Effector memory CD8-positive, alpha-beta T cell (primary cell): ENCODE measurements at places on chromosomes 7 and 10.

- DNase-seq: no peak
Measured at GRCh38 chr7:141992156-141992555, 3.5 kb upstream of the MGAM start.

- no peak for DNase-seq
Measured at GRCh38 chr7:72335561-72336381, 76.4 kb downstream of the CALN1 start.

DNA sequence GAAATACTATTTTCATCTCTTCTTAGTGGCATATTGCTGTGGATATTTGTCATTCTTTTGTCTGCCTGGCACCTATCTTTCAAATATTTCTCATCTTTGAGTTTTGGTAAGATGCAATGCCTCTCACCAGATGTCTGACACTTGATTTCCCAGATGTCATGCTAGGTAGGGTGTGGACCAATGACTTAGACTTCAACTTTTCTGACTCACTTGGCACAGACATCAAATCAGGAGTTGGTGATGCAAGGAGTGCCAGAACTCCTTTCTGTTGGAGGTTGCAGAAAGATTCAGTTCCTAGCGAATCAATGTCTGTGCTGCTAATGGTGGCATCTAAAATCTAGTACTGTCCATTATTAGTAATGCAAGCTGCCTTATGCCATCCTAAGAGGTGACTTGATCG lies 216.9 kb upstream of the FERD3L start:
- DNase-seq: no peak

- no peak for DNase-seq
Measured at GRCh38 chr7:49692516-49692915, 80.9 kb upstream of the VWC2 start.

DNA sequence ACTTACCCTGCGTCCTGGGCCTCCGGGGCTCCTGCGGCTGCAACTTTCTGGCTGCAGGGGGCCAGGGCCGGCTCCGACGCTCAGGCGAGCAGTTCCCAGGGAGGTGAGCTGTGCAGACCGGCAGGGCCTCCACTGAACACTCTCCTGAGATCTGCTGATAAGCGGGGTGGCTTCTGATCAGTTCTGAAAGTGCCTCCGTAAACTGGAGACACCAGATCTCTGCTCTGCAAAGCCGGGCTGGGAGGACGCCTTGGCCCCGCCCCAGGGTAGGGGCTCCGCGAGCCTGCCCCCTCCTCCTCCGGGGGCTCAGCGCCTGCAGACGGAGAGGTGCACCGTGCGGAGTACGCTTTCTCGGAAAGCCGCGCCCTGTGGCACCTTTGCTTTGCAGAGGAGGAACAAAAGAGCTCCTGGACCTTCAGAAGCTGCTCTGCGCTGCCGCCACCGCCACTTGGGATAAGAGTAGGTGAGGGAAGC lies 141.3 kb upstream of the VKORC1L1 start:
- DNase-seq: no peak

DNA sequence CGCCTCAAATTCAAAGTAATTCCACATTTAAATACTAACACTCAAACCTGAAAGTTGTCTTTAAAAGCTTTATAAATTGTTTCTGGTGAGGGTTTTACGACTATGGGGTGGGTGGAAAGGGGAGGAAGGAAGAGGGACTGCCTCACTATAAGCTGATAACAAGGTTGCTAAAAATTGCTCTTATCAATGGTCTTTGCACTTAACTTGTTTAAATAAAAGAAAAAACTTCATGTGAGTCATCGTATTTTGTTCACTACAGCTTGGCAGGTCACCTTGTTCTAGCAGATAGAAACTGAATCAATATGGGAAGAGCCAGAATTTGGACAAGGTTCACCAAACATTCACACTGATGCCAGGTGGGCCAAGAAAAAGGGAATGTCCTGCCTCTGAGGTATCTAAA lies 129.2 kb downstream of the TES start:
- no peak for DNase-seq

GRCh38 chr7:138278601-138279000 lies 181.5 kb upstream of the TRIM24 start:
- no peak for DNase-seq

GRCh38 chr10:30917789-30918188 lies 113.9 kb downstream of the ZNF438 start:
- no peak for DNase-seq

DNA sequence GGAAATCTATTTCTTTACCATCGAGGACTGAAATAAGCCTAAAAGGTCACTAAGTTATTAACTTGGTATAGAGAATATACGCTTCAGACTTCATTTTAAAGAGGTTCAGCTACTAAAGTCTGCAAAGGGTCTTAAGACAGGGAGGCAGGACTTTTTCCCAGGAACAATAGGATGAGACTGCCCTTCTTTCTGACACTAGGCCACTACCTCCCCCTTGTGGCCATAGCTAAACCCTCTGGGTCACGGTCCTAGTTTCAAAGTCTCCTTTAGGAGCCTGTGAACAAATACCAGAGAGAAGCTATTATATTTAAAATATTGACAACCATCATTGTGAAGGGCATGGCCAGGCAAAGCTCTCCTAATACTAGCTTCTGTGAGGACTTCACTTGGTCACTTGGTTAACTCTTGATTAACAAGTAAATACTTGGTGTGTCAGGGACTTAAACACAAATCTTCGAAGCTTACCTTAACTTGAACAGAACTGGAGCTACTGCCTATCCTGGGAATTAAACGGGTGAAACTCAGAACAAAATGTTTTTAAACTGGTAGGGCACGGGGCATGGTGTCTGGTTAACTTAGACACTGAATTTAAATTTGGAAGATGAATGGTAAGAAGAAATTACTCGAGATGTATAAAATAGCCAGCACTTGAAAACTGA lies 75.6 kb downstream of the CCDC6 start:
- DNase-seq: peak; percentile 11

GRCh38 chr7:134355927-134356326 lies 39.2 kb upstream of the SLC35B4 start:
- no peak for DNase-seq

DNA sequence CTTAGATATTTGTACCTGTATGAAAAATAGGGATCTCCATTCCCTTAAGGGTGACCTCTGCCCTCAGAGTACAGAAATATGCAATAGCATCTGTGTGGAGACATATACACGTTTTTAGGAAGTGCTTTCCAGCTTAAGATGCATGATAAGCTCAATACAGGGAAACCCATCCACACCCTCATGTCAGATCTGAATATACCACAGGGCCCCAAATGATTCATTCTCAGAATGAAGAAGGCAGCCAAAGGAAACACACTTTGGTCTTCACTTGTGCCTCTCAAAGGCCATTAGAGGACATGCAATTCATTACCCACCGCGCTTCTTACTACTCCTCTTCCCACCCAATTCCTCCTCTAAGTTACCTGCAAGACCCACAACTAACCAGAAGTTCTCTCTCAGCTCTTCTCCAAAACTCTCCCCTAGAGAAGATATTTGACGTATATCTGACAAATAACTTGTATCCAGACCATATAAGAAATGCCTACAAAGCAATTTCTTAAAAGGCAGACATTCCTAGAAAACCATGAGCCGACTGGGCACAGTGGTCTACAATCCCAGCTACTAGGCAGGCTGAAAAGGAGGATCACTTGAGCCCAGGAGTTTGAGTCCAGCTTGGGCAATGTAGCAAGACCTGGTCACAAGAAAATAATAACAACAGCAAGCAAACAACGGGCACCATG lies 103.0 kb downstream of the OAT start:
- DNase-seq: no peak

DNA sequence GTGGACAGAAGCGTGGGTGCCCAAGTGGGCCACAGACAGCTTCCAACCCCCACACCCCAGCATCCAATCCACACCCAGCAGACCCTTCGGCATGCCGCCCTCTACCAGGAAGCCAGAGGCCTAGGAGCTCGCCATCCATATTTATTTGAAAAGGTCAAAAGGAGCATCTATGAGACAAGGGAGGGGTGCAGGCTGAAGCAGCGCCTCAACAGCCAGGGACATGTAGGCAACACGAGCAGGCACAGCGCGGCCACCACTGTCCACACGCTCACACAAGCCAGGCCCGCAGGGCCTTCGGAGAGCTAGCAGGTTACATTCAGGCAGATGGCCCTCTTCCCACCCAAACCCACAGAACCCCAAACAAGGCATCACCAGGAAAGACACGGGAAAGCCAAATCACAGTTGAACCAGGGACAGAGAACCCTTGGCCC lies 34.6 kb downstream of the PSAP start:
- no peak for DNase-seq

- peak; percentile 48 for DNase-seq
Measured at GRCh38 chr10:33134011-33134751, 176.2 kb upstream of the ITGB1 start.

GRCh38 chr10:71075759-71076472 lies 136.5 kb upstream of the UNC5B start:
- DNase-seq: no peak

DNA sequence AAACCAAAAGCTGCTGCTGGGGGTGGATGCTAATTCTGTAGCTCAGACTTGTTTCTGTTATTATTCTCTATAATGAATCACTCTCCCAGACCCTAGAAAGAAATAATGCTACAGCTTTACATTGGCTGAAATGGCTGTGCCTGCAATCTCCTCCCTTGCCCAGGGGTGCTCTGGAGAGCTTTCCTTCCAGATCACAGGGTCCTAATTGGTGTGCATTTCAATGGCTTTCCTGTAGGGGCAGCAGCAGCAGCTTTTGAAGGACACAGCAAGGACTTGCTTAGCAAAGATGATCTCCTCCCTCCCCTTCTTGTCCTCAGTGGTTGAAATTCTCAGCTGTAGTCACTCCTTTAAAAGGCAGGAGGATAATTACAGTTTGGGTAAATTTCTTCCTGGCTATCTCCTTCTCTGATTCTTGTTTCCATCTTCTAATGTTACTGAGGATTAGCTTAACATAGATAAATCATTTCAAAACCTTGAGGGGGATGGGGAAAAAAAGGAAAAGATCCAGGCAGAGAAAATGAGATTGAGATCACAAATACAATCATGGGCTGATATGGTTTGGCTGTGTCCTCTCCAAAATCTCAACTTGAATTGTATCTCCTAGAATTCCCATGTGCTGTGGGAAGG lies 120.2 kb upstream of the CTTNBP2 start:
- no peak for DNase-seq

DNA sequence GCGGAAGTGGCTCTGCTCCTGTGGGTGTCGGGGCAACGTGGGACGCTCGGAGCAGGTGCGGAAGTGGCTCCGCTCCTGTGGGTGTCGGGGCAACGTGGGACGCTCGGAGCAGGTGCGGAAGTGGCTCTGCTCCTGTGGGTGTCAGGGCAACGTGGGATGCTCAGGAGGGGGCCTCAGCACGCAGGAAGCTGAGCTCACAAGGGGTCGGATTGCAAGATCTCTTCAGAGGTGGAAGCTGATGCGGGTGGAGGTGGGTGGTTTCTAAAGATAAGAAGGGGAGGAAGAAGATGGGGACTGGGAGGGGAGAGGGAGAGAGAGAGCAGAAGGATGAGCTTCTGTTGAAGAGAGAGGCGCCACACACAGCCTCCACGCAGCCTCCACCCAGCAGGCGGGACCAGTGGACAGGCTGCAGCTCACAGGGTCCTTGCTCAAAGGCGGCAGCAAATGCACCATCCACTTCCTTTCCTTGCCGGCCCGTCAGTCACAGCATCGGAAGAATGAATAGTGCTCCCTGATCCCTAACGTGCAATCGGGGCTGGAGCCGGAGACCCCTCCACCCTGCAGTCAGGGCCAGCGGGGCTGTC lies 78.7 kb downstream of the PTPRN2 start:
- DNase-seq: no peak

DNA sequence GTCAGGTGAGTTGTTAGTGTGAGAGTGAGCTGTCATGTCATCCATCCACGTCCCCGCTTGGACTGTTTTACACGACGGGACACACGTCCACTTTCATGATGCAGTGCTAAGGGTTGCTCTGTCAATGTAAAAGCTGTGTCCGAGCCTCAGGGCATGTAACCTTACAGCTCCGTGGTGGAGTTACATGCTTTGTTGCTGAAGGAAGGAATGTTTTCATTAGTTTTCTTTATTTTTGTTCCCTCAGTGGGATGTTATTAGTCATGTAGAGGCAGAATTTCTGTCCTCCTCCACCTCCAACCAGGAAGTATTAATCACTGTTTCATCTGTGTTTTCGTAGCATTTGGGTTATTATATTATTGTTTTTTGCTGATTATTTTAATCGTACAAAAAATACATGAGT lies 88.6 kb downstream of the NRG3 start:
- no peak for DNase-seq

DNA sequence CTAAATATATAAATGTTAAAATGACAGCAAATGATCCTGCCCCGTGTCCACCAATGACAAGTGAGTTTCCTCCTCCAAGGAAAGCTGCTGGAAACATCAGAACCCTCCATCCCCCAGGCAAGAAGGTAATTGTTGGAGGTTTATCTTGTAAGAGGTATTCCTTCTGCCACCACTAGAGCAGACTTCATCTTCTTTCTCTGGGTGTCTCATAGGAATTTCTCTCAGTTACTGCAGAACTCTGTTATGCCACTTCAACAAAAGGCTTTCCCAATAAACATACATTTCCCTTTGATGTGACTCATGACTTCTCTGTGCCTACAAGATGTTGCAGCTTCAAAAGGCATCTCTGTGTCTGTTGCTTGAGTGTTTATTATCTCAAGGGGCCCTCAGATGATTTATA lies 279.1 kb downstream of the BMPER start:
- no peak for DNase-seq

GRCh38 chr7:122468945-122469344 lies 164.4 kb upstream of the FEZF1 start:
- no peak for DNase-seq

DNA sequence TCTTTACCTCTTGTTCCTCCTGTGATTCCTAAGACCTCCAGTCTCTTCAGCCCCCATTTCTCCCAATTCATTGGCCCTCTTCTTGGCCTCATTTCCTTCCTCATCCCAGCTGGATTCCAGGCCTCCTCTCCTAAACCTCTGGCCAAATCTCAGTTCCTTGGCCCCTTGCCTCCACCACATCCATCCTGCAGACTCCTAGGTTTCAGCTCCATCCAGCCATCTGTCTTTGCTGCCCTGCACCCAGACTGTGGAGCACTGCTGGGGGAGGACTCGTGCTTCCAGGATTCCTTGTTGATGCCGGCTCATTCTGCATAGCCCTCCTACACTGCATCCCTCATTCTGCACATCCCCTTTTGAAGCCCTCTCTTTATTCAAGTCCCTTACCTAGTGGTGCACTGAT lies 6.7 kb downstream of the PLAC9 start:
- DNase-seq: no peak

DNA sequence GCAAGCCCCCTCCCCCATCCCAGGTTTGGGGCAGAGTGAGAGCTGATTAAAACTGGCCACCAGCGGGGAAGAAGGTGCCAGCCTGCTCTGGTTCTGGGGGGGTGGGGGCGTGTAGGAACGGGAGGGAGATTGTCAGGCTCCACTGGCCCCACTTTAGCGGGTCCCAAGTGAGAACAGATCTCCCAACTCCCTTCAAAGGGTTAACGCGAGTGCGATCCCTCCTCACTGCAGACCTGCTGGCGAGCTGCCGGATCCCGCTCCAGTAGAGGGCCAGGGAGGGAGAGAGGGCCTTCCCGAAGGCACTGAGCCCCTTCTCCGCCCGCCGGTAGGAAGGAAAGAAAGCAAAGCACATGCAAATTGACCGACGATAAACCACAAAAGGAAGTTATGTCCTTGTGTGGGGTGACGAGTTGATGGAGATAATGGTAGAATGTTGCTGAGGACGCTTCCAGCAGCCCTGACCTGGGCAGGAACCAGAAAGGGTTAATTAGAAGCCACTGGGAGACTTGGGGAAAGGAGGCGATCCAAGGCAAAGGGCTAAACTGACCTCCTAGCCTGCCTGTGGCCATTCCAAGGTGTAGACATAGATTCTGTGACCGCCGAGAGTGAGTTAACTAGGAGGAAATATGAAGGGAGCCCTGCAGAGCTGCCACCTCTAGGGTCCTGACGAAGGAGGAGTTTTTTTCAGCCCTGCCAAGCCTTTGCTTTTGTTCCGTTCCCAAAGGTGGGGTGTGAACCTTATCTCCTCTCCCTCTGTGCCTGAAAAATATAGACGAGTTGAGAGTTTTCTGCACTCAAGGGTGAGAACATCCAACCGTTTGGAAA lies 1.5 kb downstream of the NRG3 start:
- no peak for DNase-seq
